Stimulated activated CD4-positive, alpha-beta T cell treated with anti-CD3 and anti-CD28 coated beads, Interleukin-4, amount 100 ng/mL, for 1 hour (primary cell): ENCODE measurements at places on chromosomes 16 and 17.
A peak's percentile ranks its signal among the peaks of the same experiment; 100 is the strongest.

DNA sequence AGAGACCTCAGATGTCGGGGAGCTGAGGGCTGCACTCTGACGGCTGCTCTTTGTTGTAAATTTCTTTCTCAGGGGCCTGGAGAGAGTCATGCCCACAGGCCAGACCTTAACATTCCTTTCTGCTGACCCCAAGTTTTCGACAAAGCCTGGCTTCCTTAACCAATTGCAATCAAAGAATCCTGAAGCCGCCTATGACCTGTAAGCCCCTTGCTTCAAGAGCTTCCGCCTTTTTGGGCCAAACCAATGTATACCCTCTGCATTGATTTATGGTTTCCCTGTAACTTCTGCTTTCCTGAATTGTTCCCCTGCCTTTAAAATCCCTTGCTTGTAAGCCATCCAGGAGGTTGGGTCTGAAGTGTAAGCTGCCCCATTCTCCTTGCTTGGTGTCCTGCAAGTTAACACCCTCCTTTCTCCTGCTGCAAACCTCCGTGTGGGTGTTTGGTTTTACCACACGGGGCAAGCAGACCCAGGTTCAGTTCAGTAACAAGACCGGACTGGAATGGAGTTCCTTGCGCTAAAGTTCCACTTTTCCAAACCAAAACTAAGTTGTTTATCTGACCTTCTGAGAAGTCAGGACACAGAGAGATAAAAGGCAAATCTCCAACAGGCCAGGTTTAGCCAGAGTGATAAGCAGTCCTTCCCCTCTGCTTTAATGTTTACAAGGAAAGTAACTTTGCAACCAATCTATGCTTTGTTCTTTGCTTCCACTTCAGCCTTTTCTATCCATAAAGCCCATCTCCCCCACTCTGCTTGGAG lies 141.6 kb downstream of the KCNJ12 start:
- no peak for DNase-seq

- DNase-seq = no peak
Measured at GRCh38 chr17:68248891-68249290, 1.0 kb downstream of the AMZ2 start.

DNA sequence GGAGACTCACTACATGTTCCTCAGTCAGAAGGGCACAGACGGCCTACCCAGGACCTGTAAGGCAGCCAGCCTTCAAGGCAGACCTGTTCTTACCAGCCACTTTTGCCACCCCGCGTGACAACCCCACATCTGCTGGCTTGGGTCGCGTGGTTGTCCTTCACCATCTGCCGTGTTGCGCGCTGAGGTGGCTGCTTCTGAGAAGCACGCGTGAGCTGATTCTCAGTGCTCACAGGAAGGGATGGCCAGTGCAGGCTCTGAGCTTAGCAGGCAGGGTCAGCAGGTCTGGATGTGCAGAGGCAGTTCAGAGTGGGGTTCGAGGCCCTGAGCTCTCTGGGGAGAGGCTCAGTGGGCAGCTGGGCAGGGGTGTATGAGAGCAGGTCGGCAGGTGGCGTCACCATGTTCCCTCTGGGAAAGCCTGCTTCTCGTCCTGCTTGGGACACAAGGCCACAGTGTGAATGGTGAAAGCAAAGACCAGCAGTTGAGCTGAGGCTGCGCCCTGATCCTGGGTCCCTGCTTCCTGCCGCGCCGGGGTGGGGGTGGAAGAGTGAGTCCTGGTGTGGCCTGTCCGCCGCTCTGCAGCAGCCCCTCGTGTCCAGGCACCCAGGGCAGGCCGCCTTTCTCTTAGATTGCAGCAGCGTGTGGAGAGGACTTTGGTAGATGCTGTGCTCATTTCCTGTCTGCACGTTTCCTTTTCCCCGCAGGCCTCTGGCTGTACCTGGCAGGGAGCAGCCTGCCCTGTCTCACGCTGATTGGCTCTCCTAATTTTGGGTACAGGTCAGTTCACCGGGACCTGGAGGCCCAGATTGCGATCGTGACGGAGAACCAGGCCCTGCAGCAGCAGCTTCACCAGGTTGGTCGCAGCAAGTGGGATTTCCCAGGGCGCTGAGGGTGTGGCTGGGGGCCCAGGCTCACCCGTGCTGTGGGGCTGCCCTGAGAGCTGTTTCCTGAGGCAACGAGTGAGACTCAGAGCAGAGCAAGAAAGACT lies 36.0 kb downstream of the PGS1 start:
- DNase-seq = peak; percentile 56

DNA sequence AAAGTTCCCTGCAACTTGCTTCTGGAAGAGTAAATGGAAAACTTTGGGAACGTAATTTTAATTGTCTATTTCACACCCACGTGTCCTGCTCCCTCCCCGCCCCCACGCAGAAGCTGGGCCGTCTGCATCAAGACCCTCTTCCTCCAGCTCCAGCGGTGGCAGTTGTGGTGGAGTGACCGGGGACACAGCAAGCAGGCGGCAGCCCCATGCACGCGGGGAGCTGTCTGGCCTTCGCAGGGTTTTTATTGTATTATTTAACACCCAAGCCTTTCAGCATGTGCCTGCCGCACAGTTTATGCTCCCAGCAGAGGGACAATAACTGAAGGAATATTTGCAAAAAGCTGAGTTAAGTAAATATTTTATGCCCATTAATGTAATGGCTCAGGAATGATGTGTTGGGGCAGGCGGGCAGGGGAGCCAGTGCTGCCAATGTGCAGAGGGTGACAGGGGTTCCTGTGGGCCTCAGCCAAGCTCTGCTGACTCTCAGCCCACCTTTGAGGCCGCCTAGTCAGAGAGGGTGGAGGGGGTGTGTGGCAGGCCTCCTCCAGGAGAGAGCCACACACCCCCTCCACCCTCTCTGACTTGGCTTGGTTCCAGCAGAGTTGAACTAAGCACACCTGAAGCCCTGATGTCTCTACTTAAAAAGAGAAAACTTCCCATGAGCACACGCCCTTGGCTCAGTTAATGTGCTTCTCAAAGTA lies 32.4 kb upstream of the ENPP7 start:
- DNase-seq = no peak

- DNase-seq = no peak
Measured at GRCh38 chr16:67999985-68000384, 701 bp upstream of the DPEP2 start.

GRCh38 chr16:86927699-86928098 lies 349.4 kb downstream of the FOXL1 start:
- DNase-seq = no peak

DNA sequence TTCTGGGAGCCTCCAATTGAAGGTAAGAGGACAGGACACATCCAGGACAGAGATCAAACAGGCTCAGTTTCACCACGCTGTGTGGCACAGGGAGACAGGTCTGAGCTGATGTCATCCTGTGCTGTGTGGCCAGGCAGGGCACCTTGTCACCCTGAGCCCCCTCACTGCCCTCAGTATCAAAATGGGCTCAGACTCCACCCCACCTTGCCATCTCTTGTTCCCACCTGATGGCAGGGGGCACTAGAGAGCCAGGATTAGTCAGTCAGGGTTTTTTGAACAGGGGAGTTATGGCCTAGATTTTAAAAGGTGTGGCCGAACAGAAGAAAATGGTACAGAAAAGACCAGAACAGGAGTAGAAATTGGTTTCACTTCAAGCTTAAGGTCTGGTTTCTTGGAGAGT lies 2.6 kb downstream of the KAT2A start:
- peak; percentile 49 for DNase-seq

DNA sequence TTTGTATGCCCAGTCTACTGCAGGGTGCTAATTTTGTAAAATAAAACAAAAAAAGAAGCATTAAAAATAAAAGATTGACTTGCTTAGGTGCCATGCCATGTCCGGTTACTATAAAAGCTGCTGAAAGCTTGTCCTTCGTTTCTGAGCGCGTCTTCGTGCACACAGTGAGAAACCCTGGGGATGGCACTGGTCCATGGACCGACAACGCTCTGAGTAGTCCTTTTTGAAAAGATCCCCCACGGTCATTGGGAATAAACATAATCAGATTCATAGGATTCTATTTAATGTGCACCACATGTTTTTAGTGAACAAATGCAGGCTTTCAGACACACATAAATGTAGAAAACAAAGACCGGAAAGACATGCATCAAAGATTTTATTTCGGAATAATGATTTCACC lies 146.3 kb downstream of the XYLT1 start:
- no peak for DNase-seq

DNA sequence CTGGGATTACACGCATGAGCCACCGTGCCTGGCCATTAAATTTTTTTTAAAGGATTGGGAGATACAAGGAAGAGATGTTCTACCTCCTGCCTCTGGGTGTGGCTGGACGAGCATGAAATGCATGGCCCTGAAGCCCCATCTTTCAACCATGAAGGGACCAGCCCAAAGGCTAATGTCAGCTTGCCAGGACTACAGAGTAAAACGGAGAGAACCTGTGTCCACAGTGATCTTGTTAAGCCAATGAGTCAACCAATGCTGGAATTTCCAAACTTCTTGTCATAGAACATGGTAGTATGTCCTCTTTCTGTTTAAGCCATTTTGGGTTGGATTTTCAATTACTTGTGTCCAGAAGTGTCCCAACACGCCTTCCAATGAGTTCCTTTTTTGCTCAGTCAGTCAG lies 71.3 kb downstream of the RTN4RL1 start:
- no peak for DNase-seq

DNA sequence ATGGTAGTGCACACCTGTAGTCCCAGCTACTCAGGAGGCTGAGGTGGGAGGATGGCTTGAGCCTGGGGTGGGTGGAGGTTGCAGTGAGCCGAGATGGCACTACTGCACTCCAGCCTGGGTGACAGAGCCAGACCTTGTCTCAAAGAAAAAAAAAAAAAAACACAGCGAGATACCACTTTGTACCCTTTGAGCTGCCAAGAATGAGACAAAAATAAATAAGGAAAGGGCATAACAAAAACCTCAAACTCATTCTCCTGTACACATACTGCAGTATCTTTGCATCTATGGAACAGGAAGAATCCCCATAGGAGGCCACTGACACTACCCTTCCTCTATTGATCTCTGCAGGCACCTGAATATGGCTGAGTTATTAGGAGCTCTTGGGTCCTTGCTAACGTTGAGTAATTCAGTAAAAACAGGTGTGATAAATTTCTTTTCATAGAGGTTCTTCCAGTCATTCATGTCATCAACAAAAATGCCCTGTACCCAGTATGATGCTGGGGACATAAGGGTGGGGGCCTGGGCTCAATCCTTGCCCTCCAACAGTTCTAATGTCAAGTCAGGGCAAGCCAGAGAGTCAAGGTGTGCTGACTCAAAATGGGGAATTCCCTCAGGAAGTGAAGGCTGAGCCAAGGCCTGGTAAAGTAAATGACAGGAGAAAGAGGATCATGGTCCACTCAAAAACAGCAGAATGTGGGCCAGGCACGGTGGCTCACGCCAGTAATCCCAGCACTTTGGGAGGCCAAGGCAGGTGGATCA lies 26.9 kb downstream of the RANBP10 start:
- no peak for DNase-seq

GRCh38 chr17:12301551-12301950 lies 280.9 kb downstream of the MAP2K4 start:
- DNase-seq = no peak

DNA sequence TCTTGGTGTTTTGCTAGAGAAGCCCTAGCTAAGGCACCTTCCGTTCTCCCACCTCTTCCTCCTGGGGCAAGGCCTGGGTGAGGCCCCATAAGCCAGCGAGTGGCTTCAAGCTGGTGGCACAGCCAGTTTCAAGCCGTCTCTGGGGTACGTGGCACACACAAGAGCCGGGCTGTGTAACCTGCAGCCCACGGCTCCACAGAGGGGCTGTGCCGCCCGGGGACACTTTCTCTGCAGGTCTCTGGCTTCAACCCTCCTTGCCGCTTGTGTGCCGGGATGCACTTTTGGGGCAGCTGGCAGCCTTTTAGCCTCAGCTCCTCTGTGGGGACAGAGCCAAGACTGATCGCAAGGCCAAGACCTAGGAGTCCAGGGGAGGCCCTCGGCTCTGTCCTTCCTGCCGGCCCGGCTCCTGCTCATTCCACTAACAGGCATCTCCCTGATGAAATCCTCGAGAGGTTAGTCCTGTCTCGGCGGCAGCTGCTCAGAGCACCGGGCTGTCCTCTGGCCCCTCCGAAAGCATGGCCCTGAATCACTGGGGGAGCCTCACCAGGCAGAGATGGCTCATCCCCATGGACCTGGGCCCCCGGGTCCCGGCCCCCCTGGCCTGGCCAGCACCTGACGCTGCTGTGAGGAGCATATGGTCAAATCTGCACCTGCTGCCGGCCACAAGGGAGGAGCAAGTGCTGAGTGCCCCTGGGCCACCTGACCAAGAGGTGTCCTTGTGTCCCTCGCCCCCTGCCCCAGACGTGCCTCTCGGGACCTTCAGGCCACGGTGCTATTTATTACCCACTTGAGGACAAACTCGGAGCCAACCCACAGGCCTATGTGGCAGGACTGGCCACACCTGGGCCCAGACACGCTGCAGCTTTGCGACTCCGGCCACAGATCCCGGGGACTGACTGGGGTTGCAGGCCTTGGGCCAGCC lies 98.5 kb downstream of the METRNL start:
- DNase-seq = no peak

- DNase-seq = no peak
Measured at GRCh38 chr16:58495521-58496331, 4.2 kb upstream of the NDRG4 start.

- DNase-seq = no peak
Measured at GRCh38 chr17:37382056-37382455, 6.3 kb downstream of the C17orf78 start.

GRCh38 chr17:13016881-13017654 lies 759 bp downstream of the ELAC2 start:
- no peak for DNase-seq

DNA sequence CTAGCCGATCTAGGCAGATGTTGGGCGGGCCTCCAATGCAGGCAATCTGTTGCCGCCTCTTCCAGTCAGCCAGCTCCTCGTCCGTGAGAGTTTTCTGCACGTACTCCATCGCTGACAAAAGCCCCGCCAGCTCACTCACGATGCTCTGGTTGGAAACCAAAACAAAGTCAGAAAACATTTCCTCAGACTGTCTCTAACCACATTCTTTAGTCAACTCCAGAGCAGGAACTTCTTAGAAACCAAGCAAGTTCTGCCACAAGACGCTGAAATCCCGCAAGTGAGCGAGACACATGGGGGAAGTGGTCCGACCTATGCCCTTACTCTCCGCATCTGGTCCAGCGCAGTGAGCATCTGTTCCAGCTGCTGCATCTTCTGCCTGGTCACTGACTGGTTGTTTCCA lies 49.1 kb downstream of the STAT5A start:
- DNase-seq = peak; percentile 69

- no peak for DNase-seq
Measured at GRCh38 chr17:39904990-39905288, 13.5 kb downstream of the GSDMB start.

GRCh38 chr17:50690887-50691549 lies 16.7 kb downstream of the ANKRD40 start:
- no peak for DNase-seq

- no peak for DNase-seq
Measured at GRCh38 chr17:1752425-1753262, 9.2 kb upstream of the SERPINF1 start.

DNA sequence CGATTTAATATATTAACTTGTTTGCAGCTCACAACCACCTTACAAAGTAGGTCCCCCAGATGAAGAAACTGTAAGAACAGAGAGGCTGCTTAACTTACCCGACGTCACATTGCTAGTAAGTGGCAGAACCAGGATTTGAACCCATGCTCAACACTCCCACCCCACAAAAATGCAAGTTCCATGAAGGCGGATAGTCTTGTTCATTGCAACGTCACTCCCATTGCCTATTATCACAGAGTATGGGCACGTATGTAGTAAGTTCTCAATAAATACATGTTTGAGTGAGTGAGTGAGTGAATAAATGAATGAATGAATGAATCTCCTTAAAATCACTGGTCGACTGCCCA lies 1.1 kb downstream of the USP31 start:
- no peak for DNase-seq

- DNase-seq = no peak
Measured at GRCh38 chr16:30728899-30729672, 19.1 kb upstream of the PHKG2 start.
